ENCODE measurements at places on chromosomes 5 and 9. TPM values are rescaled to one million over a fixed set of nuclear protein-coding genes. Genes with fewer than 3 reads are reported as not detected.

Gene TMEM174
- total RNA-seq, result not detected

Gene SPAAR
- 3.5 TPM for total RNA-seq

Gene CD74
- 720 TPM for total RNA-seq

Gene DOCK8
- 27.6 TPM for total RNA-seq

Gene NDFIP1
- 79.6 TPM for total RNA-seq

Gene FOXD4L3
- total RNA-seq, result not detected

Data from gastroesophageal sphincter (tissue), 4 donors.